NCI-H446 treated with DMSO at 0.1 percent for 48 hours (cell line): ENCODE measurements at places on chromosomes 13 and 19.

- no peak for DNase-seq
Observed at GRCh38 chr13:105058517-105058916, 1476.9 kb downstream of the EFNB2 start.

DNA sequence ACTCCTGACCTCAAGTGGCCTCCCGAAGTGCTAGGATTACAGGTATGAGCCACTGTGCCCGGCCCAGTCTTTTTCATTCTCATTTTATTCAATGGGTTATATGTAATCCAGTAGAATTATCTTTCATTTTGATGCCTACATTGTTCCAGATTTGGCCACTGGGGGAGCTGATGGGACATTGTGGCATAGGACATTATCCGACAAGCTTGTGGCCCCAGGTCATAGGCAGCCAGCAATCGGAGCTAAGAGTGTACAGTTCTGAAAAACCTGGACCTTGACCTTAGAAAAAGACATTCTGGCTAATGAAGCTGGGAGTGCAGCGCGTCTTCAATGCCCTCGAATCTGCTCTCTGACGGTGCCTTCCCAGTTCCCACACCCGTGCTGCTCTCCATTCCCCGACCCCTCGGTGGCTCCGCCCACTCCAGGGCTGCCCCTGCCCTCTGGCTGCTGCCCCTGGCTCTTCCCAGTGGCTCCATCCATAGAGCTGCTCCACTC, 108.7 kb downstream of the TEX29 start:
- no peak for DNase-seq

- no peak for DNase-seq
Observed at GRCh38 chr13:63124863-63125262, 1709.2 kb upstream of the PCDH20 start.

DNA sequence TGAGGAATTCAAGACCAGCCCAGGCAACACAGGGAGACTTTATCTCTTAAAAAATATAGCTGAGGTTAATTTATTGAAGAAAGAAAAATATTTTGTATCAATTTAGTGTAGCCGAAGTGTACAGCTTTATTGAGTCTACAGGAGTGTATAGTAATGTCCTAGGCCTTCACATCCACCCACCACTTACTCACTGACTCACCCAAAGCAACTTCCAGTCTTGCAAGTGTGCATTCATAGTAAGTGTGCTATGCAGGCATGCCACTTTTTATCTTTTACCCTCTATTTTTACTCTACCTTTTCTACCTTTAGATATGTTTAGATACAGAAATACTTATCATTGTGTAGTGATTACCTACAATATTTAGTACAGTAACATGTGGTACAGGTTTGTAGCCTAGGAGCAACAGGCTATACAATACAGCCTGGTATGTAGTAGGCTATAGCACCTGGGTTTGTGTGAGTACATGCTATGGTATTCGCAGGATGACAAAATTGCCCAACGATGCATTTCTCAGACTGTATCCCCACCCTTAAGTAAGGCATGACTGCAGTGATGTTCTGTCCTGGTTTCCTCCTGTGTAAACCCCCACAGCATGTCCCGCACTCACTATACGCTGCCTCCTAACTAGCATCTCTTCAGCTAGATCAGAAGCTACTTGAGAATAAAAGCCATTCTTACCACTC, 15.3 kb upstream of the ATP12A start:
- DNase-seq, result no peak

- DNase-seq, result no peak
Observed at GRCh38 chr19:31838163-31838815, 489.1 kb upstream of the TSHZ3 start.

DNA sequence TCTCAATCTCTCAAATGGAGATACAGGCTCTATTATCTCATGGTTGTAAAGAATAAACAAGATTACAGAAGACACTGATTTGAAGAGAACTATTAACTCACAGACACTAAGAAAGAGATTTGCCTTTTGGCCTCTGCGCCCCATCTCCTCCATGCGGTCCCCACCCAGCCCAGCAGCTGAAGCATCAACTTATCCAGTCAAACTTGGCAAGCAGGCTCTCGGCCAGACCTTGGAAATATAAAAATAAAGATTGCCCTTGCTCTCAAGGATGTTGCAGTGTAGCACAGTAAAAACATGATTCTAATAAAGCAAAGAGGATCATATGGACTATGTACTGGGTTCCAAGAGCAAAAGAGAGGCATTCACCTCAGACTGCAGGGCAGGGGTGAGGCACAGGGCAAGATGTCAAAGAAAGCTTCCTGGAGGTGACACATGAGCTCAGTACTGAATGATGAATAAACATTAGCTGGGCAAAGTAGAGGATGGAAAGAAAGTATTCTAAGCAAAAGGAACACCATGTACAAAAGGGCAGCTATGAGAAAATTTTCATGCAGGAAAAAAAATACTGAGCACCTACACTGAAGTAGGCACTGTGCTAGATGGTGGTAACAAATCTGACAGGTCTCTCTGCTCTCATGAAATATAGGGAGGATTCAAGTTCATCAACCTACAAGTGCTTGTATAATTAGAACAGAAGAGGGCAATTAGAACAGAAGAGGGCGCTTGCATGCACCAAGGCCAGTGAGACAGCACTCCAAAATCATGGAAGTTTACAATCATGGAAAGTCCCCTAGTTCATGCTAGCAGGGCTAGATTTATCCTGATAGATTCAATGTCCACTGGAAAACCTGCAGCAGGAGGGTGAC, 85.0 kb downstream of the SACS start:
- DNase-seq, result no peak

- DNase-seq, result peak; percentile 41
Observed at GRCh38 chr13:39107561-39107960, 69.3 kb downstream of the NHLRC3 start.

- DNase-seq, result no peak
Observed at GRCh38 chr13:33135097-33135496, 118.9 kb downstream of the KL start.

GRCh38 chr13:50801087-50801931, 42.2 kb downstream of the DLEU7 start:
- DNase-seq, result peak; percentile 38

- DNase-seq, result no peak
Observed at GRCh38 chr13:34655554-34655953, 286.5 kb upstream of the NBEA start.

GRCh38 chr19:47891923-47892666, 6.0 kb upstream of the SULT2A1 start:
- no peak for DNase-seq

GRCh38 chr19:35458731-35459391, 10.8 kb downstream of the FFAR2 start:
- no peak for DNase-seq

DNA sequence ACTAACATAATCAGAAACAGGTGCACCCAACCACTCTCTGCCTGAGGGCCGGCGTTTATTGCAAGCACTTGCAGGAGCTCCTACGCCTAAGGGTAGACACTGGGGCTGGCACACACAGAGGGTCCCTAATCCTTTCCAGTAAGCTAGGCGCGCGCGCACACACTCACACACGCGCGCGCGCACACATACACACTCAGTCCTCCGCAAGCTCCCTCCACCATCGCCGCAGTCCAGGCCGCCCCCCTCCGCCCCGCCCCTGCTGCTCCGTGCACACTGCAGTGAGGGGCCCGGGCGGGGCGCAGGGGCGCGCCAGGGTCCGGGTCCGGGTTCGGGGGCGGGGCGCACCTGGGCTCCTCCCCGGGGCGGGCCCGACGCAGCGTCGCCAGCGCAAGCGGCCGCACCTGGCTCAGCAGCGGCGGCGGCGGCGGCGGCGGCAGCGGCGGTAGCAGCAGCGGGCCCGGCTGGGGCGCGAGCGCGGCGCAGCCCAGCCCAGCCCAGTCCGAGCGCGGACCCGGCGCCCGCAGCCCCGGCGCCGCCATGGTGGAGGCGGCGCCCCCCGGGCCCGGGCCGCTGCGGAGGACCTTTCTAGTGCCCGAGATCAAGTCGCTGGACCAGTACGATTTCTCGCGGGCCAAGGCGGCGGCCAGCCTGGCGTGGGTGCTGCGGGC, at the start of gene CAMSAP3:
Gene CAMSAP3 (plus strand): TSS at position 398 of the 668 bp plus-strand sequence. CDS start 140 bp downstream, at position 538.
- DNase-seq, result no peak

DNA sequence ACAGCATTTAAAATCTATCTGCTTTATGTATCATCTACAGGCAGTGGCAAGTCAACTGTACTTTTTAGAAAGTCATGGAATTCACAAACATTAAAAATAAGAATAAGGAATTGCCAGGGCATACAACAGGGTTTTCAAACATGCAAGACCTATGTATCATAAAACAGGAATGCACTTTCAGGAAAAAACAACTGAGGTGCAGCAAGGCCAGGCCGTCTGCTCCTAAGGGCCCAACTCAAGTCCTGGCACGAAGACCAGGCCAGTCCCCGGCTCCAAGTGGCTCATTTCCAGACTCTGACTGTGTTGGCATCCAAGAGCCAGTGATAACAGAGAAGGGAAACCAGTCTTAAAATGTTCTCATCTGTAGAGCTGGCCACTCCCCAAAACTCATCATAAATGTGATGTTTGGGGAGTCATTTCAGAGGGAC, 7.1 kb downstream of the RFX2 start:
- DNase-seq, result peak; percentile 76
